Thoracic aorta endothelial cell (primary cell): ENCODE measurements at places on chromosomes 11 and 22. TPM values are rescaled to one million over a fixed set of nuclear protein-coding genes. Genes with fewer than 3 reads are reported as not detected.

The LRRN4CL gene
- not detected in 2 replicates for total RNA-seq

The MIOX gene
- total RNA-seq, result not detected in 2 replicates

The TSPAN18 gene
- total RNA-seq, result 11.7 and 17.8 TPM in 2 replicates

The RGL4 gene
- total RNA-seq, result not detected in 2 replicates

The TNNI2 gene
- total RNA-seq, result not detected in 2 replicates

The GAS2 gene
- total RNA-seq, result 0.65 and 1.3 TPM in 2 replicates

The SERHL2 gene
- 1.3 and 1.4 TPM in 2 replicates for total RNA-seq

The RAB39A gene
- 0.14 TPM in 1 of 2 replicates, not detected in the other for total RNA-seq

The KDM4E gene
- total RNA-seq, result not detected in 2 replicates

The DNAJB7 gene
- not detected in 2 replicates for total RNA-seq

The FGF3 gene
- not detected in 2 replicates for total RNA-seq
